ENCODE measurements at places on chromosomes 1 and 21. TPM values are rescaled to one million over a fixed set of nuclear protein-coding genes. Genes with fewer than 3 reads are reported as not detected.

DNA sequence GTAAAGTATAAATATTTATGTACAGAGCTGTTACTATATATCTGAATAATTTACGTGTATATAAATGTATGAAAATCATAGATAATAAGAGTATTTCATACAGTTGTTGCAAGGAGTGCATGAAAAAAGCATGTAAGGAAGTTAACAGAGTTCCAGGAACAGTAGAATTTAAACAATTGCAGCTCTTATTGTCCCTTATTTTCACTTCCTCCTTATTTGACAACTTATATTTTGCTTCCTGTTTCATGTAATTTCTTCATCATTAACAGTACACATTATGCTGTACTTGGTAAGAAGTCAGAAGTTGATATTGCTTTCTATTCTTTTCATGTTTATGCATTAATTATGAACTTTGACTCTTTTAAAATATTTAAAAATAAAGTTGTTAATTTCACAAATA is 681.5 kb downstream of the LRRIQ3 start:
- DNase-seq = no peak

- peak; percentile 47 for DNase-seq
Measured at GRCh38 chr1:19387045-19387467, 74.9 kb downstream of the SLC66A1 start.

DNA sequence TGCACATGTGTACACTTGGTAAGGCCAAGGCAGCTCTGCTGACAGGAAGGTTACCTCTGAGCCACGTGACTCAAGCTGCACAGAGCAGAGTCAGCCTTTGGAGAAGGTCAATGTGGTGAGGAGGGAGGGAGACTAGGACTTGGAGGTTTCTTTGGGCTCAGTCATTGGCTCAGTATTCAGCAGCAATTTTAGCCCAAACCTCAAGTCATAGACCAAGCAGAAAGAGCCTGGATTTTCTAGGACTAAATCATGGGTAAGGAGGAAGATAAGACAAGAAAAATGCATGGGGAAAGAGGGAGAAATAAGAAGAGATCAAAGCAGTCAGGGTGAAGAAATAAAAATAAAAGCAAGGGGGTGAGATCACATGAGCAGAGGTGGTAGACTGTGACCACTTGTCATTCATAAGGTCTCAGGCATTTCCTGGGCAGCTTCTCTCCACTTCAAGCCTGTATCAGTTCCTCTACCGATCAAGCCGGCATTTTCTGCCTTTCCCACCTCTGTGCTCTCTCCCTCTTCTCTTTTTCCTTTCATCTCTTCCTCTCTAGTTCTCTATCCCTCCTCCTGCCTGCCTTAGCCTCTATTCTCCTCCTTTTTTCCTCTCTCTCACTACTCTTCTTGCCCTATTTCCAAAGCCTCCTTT is 51.7 kb upstream of the DUSP10 start:
- no peak for DNase-seq

DNA sequence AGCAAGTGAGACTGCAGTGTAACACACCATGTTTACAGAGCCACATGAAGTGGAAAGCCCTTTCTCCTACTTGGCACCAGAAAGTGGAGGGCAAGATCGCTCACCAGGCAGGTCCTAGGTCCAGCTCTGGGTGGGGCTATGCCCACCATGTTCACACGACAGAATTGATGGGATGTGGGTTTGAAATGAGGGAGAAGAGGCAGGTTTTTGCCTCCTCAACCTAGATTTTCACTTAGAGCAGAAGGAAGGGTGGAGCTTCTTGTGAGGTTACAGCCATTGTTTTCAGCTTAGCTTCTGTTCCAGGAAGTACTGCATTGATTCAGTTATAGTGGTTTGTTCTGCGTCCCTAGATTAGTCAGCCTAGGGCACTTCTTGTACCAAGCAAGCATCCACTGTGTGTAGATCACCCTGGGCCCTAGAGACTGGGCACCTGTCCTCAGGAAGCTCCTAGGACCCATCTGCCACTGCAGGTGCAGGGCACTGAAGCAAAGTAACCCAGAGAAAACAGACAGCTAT is 2.3 kb downstream of the CD53 start:
- no peak for DNase-seq

The GPR25 gene
- not detected for total RNA-seq

The EFNA1 gene
- total RNA-seq = 42.5 TPM
